ENCODE measurements at places on chromosomes 12 and 14.

DNA sequence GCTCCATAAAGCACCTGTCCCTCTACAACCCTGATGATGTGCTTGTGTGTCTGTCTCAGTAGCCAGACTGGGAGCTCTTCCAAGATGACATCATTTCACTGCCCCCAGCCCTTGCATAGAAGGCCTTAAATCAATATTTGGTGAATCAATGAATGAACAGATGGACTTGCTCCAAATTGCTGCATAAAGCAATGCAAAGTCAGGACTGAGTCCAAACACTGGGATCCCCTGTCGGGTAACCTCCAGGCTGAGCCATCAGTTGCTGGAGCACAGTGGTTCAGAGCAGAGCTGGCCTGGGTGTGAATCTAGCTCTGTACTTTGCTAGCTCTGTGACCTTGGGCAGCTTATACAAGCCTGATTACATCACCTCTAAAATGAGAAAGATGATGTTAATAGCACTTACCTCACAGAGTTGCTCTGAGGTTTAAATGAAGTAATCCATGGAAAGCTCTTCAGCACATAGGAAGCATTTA, 120.3 kb upstream of the VASH1 start:
- peak; percentile 58 for DNase-seq

DNA sequence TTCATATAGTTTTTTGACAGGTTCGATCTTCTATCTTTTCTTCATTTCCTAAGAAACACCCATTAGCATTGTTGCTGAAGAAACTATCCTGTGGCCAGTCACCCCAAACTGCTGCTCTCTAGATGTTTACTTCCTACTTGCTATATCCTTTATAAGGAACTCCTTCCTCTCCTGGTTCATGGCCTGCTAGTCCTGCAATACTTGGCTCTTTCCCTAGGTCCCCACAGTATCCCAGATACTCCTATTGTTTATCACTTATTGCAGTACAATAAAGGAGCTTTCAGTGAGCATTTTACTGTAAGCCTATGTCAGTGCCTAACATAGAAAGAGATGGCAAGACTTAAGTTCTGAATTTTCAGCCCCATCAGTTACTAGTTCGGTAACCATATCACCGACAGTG, 2.8 kb downstream of the ALDH6A1 start:
- no peak for DNase-seq

DNA sequence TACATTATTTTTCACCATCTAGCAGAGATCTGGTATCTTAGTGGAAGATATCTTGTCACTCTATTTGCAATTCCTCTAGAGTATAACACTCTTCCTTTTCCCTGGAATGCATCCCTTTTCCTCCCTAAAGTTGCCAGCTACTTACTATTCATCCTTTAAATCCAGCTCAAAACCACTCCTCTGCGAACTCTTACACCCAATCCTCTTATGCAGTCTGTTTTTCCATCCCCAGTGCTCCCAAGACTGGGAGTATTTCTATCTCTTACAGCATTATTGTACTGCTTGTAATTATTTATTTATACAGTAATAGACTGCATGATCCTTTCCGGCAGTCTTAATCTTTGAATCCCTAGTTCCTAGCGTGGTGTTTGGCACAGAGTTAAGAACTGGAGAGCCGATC, 2.9 kb upstream of the SRGAP1 start:
- no peak for DNase-seq

GRCh38 chr12:117574655-117575054, 213.2 kb upstream of the NOS1 start:
- DNase-seq, result no peak

GRCh38 chr14:93009471-93010129, 86.7 kb downstream of the CHGA start:
- DNase-seq, result no peak

GRCh38 chr12:110355073-110355472, 48.4 kb downstream of the ANAPC7 start:
- DNase-seq, result no peak

GRCh38 chr12:50203691-50204090, 36.5 kb upstream of the CERS5 start:
- no peak for DNase-seq

DNA sequence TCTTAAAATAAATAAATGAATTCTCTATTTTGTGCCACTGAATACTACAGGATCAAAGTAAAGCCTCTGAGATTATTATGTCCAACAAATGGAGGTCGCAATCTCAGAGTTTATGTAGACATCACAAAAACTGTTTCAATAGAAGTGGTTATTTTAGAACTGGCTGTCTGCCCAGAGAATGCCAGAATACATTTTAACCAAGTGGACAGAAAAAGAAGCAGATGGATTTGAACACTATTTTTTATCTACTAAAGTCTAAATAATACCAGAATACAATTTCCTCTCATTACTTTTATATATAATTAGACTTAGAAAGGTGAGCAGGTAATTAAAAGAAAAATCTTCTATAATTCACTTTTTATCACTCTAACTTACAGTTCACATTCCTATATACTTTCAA, 118.3 kb downstream of the MED13L start:
- DNase-seq, result peak; percentile 47

All from muscle of back (tissue), 13 donors.